Right renal pelvis (tissue), 4 donors: ENCODE measurements at places on chromosomes 7 and 10.

DNA sequence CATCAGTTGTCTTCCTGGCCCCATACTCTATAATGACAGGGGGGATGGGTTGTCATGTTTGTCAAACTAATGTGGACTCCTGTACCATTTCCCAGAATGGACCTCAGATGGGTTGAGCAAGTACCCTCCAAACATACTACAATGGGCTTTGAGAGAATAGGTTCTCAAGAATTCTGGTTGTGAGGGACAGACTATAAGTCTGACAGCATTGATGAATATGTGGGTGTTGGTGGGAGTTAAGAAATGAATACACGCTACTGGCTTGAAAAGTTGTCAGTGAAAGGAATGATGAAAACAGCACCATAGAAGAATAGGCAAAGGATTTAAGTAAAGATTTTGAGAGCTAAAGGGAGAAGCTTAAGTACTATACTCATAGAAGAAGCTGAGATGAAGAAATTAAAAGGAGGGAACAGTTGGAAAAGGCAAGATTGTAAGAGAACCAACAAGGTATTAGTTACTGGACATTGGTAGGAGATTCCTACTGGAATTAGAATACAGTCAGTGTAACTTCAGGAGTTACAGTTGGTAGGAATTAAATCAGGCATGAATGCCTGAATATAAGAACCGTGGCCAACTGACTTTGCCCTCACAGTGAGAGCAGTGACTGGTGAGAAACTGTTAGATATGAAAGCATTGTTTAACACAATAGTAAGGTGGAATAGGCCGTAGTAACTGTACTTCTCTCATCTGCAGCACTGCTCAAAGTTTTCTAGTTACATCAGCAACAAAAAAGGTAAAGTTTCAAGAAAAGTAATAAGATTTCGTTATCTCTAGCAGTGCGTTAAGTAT is 86.3 kb downstream of the LCOR start:
- no peak for DNase-seq

DNA sequence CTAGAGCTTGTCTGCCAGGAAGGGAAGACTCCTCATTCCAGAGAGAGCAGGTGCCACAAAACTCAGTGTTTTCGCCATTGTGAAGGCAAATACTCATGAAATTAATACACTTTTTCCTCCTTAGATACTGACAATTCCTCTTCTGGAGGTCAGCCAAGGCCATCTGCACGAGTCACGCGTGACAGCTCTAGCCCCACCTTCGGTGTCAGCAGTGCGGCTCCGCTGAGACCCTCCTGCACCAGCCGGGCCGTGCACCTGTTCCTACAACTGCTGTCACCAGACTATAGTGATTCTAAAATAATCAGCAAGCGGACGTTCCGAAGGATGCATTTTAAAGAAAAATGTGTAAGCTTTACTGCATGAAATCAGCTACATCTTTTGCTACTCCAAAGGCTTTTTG is 127.7 kb downstream of the DIP2C start:
- no peak for DNase-seq

DNA sequence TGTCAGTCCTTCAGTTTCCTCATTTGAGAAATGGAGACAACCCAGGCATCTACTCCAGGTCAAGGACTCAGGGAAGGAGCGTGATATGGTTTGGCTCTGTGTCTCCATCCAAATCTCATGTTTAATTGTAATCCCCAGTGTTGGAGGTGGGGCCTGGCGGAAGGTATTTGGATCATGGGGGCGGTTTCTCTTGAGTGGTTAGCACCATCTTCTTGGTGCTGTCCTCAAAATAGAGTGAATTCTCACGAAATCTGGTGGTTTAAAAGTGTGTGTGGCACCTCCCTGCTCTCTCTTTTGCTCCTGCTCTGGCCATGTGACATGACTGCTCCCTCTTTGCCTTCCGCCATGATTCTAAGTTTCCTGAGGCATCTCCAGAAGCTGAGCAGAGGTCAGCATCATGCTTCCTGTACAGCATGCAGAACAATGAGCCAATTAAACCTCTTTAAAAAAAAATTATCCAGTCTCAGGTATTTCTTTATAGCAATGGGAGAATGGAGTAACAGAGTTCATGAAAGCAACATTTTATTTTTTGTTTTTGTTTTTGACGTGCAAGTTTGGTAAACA is 30.0 kb downstream of the ARHGAP22 start:
- DNase-seq, result no peak

GRCh38 chr7:107230334-107230733 is 61.5 kb downstream of the HBP1 start:
- no peak for DNase-seq

GRCh38 chr7:148849393-148850098 is 34.5 kb downstream of the EZH2 start:
- no peak for DNase-seq

- no peak for DNase-seq
These were observed 6.1 kb downstream of the ADCY1 start for GRCh38 chr7:45580053-45580872.

- no peak for DNase-seq
These were observed 75.4 kb downstream of the ATXN7L1 start for GRCh38 chr7:105800849-105801534.
